ENCODE measurements at places on chromosomes 7 and 10. TPM values are rescaled to one million over a fixed set of nuclear protein-coding genes. Genes with fewer than 3 reads are reported as not detected.

The IMMP2L gene
- 20.7 TPM for total RNA-seq

The SPDYE18 gene
- total RNA-seq = 0.60 TPM

The IGF2BP3 gene
- total RNA-seq = not detected

The SYPL1 gene
- total RNA-seq = 109 TPM

The ZNF138 gene
- total RNA-seq = 7.4 TPM

GRCh38 chr7:47195641-47196040 lies 386.3 kb downstream of the TNS3 start:
- no peak for DNase-seq

DNA sequence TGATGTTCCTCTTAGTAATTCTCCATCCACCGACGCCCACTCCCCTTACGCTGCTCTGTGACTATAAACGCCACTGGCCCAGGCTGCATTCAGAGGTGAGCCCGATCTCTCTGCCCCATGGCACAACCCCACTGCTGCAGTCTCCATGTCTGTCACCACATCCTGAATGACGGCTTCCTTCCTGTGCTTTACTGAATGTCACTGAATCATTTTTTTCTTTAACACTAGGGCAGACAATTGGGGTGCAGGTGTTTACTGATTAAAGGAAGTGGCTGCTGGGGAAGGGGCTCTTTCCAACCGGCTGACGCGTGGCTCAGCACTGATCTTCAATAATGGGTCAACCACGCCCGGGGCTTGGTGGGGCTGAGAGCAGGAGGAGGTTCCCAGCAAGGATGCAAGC lies 208.3 kb downstream of the USP6NL start:
- DNase-seq = peak; percentile 40

DNA sequence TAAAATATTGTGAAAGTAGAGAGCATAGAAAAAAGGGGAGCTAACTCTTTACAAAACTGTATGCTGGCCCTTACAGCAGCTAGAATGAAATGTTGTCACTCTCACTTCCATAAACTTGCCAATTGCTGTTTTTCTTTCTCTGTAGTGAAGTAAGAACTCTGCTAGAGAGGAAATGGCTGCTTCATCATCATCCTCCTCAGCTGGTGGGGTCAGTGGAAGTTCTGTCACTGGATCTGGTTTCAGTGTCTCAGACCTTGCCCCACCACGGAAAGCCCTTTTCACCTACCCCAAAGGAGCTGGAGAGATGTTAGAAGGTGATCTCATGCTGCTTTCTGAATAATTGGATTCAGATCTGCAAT lies 7.6 kb upstream of the ASCC1 start:
- no peak for DNase-seq

GRCh38 chr7:55574051-55574717 lies 1.9 kb upstream of the VOPP1 start:
- no peak for DNase-seq

DNA sequence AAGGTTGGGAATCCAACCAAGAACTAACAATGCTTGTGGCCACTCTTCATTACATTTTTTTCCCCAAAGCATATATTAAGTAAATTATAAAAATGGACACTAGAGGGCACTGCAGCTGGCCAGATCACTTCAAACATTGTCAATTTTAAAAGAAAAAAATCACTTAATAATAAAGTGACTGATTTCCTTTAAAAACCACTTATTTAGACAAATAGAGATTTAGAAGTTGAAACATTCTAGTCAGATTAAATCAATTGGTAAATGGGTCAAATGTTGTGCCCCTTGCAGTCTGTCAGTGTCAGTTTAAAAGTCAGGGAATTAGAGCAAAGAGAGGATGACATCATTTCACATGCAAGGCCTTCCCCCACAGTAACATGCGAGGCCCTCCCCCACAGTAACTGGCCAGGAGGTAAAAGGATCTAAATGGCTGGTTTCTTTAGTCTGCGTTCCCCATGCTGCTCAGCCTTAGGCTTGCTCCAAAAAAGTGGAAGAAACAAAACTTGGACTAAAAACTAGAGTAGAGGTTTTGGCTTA lies 177.9 kb downstream of the SKAP2 start:
- no peak for DNase-seq

DNA sequence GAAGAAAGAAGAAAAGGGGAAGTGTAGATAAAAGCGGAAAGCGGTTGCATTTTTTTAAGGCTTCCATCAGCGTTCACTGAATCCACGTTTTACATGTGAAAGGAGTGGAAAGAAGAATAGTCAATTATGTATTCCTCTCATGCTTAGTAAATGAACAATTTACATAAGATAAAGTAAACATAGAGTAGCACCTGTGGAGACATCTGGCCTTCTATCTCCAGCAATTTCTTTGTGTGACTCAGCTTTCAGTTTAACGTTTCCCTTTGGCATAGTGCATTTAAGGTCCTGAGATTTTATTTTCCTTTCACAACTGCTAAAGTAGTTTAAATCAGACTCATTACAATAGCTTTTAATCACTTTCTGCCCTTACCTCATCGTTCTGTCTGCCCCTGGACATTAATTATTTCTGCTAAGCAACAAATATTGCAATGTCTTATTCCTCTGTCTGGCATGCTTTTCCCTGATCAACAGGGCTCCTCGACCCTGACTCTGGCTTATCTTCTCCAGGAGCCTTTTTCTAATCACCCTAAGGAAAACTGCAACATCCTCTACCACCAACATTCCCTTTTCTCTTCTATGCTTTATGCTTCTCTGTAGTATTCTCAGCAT lies 383.5 kb upstream of the VWC2 start:
- no peak for DNase-seq

DNA sequence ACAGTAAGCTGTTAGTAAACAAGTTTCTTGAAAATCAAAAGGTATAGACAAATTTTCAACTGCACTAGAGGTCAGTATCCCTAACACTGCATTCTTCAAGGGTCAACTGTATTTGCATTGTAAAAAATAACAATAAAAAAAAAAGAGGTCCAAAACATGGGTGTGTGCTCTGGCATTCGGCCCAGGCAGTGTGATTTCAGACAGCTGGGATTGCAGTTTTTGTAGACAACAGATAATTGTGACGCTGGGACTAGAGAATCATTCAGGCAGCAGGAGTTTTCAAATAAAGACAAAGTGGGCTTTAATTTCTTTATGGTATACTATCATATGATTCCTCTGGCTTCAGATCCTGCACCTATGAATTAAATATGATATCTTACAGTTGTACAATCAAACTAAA lies 543.2 kb upstream of the SEMA3D start:
- peak; percentile 42 for DNase-seq

- no peak for DNase-seq
Observed at GRCh38 chr10:62583876-62584615, 209.9 kb downstream of the ZNF365 start.

GRCh38 chr7:104231054-104232046 lies 23.5 kb upstream of the ORC5 start:
- peak; percentile 25 for DNase-seq
